ENCODE measurements at places on chromosomes 5 and 9. TPM values are rescaled to one million over a fixed set of nuclear protein-coding genes. Genes with fewer than 3 reads are reported as not detected.

DNA sequence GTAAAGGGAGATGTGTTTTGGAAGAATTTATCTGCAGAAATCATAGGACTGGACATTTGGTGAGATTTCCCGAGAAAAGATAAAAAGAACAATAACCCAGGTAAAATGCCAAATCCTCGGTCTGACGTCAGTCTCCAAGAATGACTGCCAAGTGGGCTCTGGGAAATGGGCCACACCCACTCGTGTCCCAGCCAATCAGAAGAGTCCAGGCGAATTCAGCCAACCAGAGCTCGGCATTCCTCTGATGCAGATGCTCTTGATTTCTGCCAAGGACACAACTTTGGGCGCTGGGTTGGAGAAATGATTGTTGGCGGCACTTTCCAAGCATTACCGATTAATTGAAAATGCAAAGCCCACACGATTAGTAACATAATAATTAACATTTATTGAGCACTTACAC, 73.3 kb downstream of the FGF18 start:
- no peak for DNase-seq

- no peak for DNase-seq
Observed at GRCh38 chr9:12997009-12997408, 222.2 kb downstream of the LURAP1L start.

GRCh38 chr9:29701559-29701958, 2128.3 kb upstream of the C9orf72 start:
- no peak for DNase-seq

- no peak for DNase-seq
Observed at GRCh38 chr5:140557965-140558364, 692 bp upstream of the SRA1 start.

DNA sequence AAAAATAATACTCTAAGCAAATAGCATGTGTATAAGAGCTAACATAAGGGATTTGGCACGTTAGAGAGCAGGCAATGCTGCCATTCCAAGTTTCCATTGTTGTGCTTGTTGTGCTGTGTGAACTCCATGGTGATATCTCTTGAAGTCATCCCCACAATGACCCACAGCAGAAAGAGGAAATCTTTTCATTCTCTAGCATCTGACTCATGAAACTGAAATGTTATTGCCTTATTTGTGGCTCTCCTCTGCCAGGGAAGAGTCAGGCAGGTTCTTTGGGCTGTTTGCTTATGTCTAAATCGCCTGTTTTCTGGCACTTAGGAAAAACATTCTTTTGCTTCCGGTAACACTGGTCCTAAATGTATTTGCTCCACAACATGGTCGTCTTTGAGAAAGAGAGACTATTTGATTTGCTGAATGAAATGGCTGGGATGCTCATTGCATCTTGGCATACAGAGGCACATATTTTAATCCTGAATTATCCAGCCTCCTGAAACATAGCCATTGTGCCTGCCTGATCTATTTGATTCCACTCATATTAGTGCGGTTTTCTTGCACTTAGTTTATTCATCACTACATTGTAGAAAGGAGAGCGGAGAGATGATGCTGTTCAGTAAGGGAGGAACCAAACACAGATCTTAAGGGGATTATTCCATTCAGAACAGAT, 188.8 kb downstream of the CSNK1G3 start:
- DNase-seq, result no peak

DNA sequence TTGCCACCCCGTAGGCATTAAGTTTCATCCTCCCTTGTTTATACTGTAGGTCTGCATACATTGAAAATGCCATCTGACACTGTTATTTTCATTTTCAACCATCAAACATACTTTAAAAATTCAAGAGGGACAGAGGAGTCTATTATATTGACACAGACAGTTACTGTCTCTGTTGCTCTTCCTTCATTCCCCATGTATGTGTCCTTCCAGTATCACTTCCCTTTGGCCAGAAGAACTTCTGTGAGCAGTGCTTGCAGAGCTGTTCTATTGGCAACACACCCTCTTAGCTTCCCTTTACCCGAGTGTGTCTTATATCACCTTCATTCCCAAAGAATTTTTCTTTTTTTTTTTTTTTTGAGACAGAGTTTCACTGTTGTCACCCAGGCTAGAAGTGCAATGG, 42.8 kb downstream of the RASGEF1C start:
- no peak for DNase-seq

GRCh38 chr9:14415947-14416346, 102.0 kb upstream of the NFIB start:
- no peak for DNase-seq

DNA sequence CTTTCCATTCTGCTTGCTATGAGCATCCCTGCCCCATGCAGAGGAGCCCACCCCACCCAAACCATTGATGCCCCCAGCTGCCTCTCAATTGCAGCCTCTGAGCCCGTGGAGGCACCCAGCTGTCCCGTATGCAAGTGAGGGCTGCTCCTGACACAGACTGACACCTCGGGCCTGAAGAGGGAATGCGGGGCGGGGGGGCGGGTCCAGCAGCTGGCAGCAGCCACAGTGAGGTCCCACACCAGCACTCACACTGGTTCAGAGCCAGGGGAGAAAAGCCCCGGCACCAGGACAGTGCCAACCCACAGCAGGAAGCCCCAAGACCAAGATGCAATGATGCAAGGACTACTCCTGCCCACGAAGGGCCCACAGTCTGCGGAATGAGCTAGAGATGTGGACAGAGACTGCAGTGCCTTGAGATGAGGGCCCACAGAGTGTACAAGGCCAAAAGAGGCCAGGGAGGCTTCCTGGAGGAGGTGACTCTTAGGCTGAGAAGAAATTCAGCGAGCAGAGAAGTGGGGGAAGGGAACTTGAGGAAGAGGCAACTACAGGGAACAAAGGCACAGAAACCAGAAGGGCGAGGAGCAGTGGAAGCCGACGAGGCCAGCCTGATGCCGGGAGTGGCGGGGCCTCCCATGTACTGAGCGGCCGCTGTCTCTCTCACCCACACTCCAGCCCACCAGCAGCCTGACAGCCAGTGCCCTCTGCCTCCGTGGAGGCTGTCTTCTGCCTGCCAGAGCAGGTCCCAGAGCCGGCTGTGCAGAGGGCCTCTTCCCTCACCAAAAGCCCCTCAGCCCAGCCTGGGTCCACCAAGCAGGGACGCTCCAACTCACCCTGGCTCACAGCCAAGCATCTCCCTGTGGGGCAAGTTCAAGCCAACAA, 9.2 kb downstream of the EEIG1 start:
- no peak for DNase-seq

GRCh38 chr9:92479346-92479745, 3.0 kb downstream of the ASPN start:
- no peak for DNase-seq

DNA sequence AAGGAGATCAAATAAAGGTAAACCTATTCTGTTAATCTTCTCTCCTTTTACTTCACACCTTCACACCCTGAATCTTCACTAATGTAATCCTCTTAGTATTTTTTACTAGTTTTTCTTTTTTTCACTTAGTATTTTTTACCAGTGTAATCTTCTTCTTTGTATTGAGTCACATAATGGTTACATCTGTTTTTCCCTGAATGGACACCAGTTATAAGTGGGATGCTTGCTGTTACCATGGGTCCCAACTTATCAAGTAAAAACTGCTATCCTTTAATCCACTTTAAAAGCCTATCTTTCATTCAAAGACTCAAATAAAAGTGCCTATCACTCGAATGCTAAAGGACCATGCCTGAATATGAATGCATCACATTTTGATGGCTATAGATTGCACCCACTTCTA, 15.1 kb downstream of the ZFAND5 start:
- DNase-seq, result no peak

DNA sequence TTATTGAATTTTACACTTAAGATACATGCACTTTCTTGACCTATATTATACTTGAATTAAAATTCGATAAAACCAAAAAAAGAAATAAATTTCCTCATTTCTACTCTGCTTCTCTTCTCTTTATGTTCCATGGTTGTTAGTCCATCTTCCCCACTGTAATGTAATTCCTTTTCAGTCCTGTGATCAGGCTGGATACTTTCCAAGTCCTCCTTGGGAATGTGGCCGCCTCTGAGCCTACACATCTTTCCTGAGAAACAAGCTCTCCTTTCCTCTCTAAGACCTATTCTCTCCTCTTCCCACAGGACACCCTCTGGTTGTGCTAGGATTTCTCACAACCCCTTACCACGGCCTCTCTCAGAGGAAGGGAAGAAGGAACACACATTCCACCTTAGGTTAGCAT, 285.1 kb downstream of the DNAH5 start:
- DNase-seq, result no peak

PCDHB2 gene
- 3.4 TPM for total RNA-seq

IFT74 gene
- 8.5 TPM for total RNA-seq

PCDHGA9 gene
- total RNA-seq, result 3.9 TPM

SLC25A25 gene
- 89.5 TPM for total RNA-seq

SLC1A1 gene
- 8.2 TPM for total RNA-seq

GFPT2 gene
- total RNA-seq, result 187 TPM

SLU7 gene
- total RNA-seq, result 44.2 TPM

Measured in mesenteric fat pad (tissue), 1 donor.